ENCODE measurements at places on chromosomes 12 and 14.

DNA sequence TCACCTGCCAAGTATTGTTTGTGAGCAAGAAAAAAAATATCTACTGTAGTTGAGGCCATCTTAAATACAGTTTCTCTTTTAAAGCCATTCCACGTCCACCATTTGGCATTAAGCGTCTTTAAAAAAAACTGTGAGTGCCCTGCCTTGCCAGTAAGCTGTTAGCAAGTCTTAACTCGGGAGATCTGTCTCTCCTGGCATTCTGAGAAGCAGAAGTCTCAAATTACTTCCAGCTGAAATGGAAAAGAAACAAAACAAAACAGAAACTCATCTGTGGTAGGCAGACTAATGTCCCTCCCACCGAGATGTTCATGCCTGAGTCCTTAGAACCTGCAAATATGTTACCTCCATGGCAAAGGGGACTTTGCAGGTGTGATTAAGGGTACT, 126.2 kb downstream of the CRADD start:
- DNase-seq: no peak

GRCh38 chr12:61536525-61536924, 723.7 kb upstream of the USP15 start:
- DNase-seq: no peak

DNA sequence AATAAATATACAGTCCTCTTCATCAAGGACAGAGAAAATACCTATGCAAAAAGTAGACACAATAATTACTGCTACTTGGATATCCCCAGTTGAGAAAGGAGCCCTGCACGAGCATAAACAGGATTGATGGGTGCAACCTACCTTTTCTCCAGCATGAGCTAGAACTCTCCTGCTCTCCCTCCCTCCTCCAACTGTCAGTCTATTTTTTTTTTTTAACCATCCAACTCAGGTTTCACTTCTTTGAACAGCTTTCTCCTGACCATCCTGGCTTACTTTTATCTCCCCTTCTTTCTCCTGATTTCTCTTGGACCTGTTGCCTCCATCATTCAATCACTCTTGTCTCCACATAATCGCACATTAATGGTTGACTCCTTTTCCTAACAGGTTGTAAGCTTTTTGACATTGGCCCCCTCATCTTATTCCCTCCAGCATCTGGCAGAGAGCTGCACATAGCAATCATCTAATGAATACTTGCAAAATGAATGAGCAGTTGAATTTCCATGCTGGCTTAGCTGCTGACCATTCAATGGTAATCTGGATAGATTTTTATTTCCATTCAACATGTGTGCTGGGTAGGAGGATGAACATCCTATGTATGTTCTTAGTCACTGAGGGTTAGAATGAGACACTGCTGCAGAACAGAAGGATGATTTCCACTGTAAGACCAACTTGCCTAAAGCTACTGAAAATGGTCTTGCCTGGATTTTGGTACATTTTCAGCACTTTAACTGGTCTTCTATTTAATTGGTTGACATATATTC, 24.4 kb downstream of the MYBPC1 start:
- no peak for DNase-seq

- no peak for DNase-seq
Observed at GRCh38 chr12:109670731-109671130, 42.9 kb upstream of the FAM222A start.

DNA sequence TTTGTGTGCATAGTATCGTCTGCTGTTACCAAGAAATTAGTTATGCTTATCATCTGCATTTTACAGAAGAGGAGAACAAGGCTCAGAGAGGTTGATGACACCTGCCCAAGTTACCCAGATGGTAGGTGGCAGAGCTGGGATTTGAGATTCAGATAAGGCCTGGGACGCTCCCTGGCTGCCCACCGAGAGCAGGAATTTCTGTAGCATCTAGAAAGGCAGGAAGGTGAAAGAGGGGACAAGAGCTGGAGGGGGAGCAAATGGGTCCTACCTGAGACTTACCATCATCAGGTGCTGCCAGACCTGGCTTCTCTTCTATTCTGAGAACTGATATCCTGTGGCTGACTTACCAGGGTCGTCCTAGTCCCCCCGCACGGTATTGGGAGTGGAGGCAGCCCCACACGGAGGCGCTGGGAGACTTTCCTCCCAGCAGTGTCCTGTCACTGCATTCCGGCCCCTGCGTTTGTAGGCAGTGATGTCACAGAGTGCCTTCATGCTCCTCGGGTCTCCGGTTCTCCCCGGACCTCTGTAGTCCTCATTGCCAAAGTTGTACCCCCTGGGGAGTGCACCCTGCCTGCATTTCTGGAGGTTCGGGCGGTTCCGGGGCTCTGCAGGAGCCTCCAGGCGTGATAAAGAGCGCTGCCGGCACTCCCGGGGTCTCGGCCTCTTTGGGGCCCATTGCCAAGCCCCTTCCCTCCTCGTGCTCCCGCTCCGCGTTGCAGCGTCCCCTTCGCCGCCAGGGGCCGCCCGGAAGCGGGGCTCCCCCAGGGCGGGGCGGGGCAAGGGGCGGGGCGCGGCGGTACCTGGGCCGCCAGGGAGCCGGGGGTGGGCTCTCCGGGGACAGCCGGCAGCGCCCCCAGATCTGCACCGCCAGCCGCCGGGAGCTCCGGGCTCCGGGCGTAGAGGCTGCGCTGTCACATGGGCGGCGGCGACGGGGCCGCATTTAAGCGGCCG, at the start of gene CABP1:
Gene CABP1, plus strand, starts transcription at position 856 of the 951 bp plus-strand sequence. Its CDS starts 60 bp downstream, at position 916.
- DNase-seq: peak; percentile 65

DNA sequence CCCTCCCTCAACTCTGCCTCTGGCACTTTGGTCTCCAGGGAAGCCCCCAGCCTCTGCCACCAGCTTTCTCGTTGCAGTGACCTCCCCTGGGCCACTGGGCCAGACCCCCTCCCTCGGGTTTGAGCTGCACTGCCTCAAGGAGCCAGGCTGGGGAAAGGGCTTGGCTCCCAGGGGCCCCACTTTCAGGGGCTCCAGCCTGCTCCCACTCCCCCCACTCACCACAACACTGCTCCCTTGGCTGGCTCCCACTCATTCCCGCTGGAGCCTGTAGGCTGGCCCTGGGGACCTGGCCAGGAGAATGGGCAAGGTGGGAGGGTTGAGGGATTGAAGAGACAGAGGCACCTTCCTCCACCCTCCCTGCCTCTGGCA, 19.3 kb upstream of the KIF26A start:
- no peak for DNase-seq

DNA sequence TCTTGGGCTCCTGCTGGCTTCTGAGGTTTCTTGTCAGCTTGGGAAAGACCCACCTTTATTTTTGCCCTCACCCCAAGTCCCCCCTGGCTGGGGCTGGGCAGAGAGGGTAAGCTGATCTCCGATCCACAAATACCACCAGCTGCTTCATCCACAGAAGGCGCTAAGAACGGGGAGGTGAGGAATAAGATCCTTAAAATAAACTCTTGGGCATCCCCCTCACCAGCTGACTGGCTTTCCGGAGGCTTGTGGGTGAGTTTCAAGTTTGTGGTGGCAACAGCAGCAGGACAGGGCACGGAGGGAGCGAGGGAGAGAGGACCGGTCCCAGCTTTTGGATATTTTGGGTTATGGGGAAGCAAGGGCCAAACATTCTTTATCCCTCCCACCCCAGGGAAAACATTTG, 20.8 kb upstream of the HSPB8 start:
- DNase-seq: no peak

DNA sequence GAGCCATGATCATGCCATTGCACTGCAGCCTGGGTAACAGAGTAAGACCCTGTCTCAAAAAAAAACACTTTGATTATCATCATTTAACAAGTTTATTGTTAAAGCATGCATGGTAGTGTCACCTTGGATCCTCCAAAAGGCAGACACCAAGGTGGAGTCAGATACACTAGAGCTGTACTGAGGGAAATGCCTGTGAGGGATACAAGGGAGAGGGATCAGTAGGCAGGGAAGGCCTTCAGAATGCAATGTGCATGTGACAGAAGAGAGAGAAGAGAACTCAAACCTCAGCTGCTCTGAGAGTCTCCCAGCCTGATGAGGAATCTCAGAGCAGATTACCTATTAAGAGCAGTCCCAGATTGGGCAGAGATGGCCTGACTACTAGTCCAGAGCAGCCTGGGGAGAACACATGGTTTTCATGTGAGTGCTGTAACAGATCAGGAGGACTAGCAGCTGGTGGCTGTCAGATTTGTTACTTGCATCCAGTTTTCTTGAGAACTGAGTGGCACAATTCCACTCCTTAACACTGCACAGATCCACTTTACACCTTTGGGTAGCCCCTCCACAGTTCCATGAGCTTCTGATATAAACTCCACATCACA, 38.0 kb upstream of the A2ML1 start:
- no peak for DNase-seq

GRCh38 chr12:692274-692673, 29.0 kb upstream of the NINJ2 start:
- no peak for DNase-seq

DNA sequence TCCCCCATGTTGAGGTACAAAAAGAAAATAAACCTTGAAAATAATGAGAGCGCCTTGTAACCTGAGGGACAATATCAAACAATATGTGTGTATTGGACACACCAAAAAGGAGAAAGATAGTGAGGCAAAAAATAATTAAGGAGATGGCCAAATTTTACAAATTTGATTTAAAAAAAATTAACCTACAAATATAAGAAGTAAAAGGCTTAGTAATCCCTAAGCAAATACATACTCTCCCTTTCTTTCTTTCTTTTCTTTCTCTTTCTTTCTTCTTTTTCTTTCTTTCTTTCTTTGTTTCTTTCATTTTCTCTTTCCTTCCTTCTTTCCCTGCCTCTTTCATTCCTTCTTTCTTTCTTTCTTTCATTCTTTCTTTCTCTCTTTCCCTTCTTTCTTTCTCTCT, 133.4 kb downstream of the PIK3C2G start:
- no peak for DNase-seq

GRCh38 chr14:45261209-45261608, 8.2 kb upstream of the MIS18BP1 start:
- DNase-seq: no peak

DNA sequence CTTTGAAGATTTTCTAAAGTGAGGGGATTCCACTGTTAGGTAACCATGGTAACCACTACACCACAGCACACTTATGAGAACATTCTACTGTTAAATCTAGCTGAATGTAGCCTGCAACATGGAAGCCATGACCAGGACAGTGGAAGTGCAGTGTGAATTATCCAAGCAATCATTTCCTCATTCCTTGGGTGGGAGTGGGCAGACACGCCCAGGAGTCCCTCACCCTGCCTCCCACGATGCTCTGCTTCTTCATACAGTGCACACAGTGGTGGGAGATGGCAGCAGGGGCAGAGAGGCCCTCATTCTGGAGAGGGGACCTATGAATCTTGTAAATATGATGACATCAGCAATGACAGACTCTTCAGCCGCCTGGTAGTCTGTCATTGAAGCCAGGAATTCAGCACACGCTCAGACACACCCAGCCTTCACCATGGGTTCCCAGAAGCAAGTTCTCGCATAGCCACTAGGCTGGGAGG, 70.1 kb upstream of the HOXC13 start:
- no peak for DNase-seq

DNA sequence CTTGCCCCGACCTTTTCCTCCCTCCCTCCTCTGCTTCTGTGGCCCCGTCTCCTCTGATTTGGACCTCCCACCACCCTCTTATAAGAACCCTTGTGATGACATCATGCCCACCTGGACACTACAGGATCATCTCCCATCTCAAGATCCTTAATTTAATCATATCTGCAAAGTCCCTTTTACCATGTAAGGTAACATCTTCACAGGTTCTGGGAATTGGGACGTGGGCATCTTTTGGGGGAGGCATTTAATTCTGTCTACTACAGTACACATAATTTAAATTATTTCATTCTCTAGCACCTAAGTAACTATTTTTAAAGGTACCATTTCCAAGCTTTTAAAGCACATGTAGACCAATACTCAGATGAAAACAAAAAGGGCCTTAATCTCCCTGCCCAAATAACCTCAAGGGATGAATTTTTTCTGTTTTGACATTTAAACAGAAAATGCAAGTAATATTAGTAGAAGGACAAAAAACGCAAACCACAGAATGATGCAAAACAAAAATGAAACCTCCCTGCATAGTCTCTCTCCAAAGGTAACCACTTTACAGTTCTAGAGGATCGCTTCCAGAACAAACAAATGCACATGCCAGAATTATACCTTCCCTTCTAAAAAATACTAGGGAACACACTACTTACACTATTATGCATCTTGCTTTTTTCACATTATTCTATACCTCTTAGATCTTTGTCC, 222.1 kb downstream of the AACS start:
- DNase-seq: no peak

GRCh38 chr14:89702073-89702875, 252.3 kb downstream of the EFCAB11 start:
- no peak for DNase-seq

DNA sequence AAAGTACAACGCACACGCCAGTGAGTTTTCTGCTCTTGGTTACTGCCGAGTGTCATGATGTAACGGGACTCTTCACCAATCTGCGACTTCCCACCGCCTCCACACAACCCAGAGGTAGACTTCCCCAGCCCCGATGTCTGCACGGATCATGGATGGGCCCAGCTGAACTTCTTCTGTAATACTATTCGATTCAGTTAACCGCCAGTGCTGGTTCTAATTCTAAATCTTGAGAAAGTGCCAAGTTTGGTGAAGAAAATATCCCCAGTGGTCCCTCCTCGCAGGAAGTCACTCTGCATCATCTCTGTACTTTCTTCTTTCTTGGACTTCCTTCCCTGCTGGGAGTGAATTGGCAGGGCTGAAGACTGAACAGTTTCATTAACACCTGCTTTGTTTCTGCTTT, 77.6 kb upstream of the SLC35F4 start:
- DNase-seq: no peak

GRCh38 chr12:25830456-25830855, 128.0 kb upstream of the RASSF8 start:
- no peak for DNase-seq

- no peak for DNase-seq
Observed at GRCh38 chr12:42683933-42684801, 94.6 kb upstream of the PRICKLE1 start.

DNA sequence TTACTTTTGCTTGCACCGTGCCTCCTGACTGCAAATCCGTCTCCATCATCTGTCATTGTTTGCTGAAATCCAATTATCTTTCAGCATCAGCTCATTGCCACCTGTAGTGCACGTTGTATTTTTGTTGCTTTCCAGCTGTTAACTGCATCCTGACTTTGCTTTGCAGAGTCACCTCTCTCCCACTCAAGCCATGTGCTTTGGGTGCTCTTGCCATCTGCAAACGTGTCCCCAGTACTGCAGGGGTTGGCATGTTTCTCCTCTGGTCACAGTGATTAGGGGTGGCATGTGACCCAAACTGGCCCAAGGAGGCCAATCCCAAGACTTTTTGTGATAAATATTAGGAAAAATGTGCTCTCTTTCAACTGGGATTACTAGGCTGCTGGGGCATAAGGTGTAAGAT, 10.5 kb upstream of the TMED2 start:
- no peak for DNase-seq

GRCh38 chr14:68157971-68158371, 338.4 kb downstream of the RAD51B start:
- DNase-seq: no peak

DNA sequence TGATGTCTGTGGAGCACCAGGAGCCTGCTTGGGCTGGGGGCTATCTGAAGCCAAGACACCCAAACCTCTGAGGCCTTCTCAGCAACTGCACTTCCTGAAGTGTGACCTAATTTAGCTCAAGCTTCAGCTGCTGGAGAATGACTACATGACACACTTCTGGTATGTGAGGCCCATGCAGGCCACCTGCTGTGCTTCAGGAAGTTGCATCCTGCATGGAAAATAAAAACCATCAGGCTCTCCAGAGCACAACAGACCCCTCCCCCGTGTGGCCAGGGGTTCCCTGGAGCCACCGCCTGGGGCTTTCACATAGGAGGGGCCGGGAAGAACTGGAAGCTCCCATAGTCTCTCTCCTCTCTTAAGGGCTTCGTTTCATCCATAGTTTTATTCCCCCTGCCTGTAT, 217.7 kb downstream of the SLC15A4 start:
- no peak for DNase-seq
